ENCODE measurements at places on chromosomes 11 and 22.

DNA sequence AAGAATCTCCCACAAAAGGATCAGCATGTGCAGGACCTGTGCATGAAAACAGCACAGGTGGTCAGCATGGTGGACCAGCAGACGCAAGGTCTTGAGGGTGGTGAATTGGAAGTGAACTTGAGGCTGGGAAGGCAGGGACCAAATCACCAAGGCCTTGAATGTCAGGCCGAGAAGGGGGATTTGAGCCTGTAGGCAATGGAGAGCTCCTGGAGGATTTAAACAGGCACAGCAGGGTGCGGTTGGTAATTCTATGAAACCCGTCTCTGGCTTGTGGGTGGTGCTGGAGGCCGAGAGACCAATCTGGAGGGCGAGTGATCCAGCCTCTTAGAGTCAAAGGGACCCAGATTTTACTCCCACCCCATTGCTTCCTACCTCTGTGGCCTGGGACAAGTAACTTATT is 2.4 kb downstream of the TSKU start:
- DNase-seq, result no peak

DNA sequence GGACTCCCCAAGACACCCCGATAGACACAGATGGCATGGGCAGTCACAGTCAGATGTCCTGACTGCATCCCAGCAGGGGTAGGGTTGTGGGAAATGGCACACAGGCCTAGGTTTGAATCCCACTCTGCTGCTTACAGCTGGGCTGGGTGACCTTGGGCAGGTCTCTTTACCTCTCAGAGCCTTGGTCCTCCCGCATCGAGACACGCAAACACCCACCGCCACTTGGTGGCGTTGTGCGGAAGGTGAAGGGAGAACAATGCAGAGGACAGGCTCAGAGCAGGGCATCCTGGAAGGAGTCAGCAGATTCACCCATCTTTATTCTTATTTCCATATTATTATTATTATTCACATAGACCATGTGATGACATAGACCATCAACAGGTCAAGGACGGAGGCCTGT is 140.5 kb downstream of the MIAT start:
- no peak for DNase-seq

GRCh38 chr11:96708219-96708878 is 318.5 kb downstream of the JRKL start:
- DNase-seq, result no peak

- DNase-seq, result no peak
These were observed 14.0 kb upstream of the TUB start for GRCh38 chr11:8066911-8067455.

All from ascending aorta (tissue), 2 donors.